ENCODE measurements at places on chromosomes 7 and 10. TPM values are rescaled to one million over a fixed set of nuclear protein-coding genes. Genes with fewer than 3 reads are reported as not detected.

RHBDD2 gene
- total RNA-seq = 18.1 TPM

GRCh38 chr10:24872049-24872789, 80.2 kb downstream of the PRTFDC1 start:
- no peak for DNase-seq

SPDYE16 gene
- not detected for total RNA-seq

DNA sequence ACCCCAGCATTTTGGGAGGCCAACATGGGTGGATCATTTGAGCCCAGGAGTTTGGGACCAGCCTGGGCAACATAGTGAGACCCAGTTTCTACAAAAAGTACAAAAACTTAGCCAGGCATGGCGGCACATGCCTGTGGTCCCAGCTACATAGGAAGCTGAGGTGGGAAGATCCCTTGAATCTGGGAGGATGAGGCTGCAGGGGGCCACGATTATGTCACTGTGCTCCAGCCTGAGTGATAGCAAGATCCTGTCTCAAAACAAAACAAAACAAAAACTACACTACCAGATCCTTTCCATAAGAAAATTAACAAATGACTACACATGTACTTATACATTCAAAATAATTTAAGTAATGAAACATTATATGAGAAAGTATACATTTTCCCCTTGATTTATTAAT, 116.4 kb upstream of the KLF6 start:
- no peak for DNase-seq

GRCh38 chr10:50396491-50397311, 145.4 kb upstream of the ASAH2 start:
- DNase-seq = peak; percentile 4

DNA sequence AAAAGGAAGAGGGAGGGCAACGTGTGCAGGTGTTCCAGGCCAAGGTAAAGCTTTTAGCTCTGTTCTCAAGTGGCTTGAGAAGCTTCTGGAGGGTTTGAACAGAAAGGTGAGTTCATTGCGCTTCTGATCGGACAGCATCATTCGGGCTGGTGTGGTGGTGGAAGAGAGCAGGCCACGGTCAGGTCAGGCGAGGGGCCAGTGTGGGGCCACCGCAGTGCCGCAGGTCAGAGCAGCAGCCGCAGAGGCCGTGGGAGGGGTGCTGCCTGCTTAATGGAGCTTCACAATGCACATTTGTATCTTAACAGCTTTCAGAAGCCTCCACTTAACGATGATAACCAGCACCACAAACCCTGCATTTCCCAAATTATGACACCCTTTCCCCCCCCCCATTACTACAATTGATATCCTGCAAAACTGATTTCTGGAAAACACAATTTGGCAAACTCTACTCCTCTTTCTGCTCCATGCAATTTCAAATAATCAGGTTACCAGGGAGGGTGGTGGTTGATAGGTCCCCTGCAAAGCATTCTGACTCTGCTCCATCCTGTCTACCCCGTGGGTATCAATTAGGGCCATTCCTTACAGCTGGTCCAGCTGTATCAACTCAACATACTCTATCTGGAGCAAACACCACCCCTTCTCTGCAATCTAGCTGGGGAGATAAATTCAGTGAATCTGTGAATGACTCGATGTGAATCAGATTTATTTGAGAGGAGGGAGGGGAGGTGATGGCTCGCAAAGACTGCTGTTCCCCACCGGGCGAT, 162.9 kb downstream of the ACTR3B start:
- no peak for DNase-seq

DNA sequence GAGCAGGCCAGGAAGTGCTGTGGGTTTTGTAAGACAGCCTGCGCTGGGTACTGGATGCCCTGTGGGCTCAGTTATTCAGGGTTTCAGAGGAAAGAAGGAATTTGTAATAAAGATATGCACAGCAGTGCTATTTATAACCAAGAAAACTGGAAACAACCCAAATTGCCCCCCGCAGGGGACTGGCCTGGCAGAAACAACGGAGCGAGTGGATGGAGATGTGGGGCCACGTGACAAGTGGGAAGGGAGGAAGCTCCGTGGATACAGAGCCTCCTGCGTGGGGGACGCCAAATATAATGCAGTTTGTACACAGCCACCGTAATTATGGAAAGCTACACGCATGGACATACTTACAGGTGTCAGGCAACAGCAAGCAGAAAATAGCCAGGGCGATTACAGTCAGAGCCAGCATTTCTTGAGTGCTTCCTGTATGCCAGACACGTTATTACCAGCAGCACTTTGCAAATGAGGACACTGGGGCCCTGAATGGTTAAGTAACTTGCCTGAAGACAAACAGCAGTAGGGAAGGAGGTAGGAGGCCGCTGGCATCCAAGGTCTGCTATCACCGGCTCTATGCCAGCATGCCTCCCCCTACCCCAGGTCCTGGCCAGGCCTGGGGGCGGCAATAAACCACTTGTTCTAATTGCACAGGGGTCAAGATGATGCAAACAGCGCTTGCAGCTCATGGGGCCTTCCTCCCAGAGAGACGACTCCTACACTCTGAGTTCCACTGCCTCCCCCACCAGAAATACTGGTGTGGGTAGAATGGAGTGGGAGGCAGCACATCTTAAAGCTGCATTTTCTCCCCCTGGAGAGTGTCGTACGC, 8.7 kb upstream of the CAMK2B start:
- no peak for DNase-seq

DNA sequence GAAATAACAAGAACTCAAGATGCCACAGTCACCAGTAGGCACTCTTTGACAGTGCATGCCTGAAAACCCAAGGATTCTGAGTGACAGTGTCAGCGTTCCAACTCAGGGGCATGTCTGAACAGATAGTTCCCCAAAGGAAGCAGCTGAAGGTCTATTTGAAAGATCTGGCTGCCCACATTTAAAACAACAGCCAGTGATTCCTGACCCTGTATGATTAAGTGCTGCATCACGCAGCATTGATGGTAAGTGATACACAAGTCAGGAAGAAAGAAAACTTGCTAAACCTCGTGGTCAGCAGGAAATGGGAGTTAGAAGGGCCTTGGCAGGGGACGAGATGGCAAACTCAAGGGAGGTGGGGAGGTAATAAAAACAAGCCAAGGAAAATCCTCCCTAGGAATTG, 1013.1 kb downstream of the TYW1 start:
- no peak for DNase-seq

HMX2 gene
- total RNA-seq = not detected

TCF7L2 gene
- total RNA-seq = 2.9 TPM
